Gastrocnemius medialis (tissue), 4 donors: ENCODE measurements at places on chromosomes 7 and 10.

GRCh38 chr10:82981137-82981723, 1106.2 kb downstream of the NRG3 start:
- no peak for DNase-seq

DNA sequence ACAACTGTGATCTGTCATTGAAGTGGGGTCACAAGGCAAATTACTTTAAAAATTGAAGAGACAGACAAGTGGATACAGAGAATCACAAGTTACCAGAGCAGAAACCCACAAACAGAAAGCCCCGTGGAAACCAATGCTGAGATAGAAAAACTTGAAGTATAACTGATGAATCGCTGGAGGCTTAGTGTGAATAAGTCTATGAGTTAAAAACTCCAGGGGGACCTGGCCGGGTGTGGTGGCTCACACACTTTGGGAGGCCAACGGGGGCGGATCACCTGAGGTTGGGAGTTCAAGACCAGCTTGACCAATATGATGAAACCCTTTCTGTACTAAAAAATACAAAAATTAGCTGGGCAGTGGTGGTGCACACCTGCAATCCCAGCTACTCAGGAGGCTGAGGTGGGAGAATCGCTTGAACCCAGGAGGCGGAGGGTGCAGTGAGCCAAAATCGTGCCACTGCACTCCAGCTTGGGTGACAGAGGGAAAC, 69.7 kb upstream of the ZNRF2 start:
- no peak for DNase-seq

- no peak for DNase-seq
Observed at GRCh38 chr7:50307368-50308032, 3.0 kb downstream of the IKZF1 start.

- no peak for DNase-seq
Observed at GRCh38 chr7:3371601-3372000, 70.5 kb downstream of the SDK1 start.

- DNase-seq = no peak
Observed at GRCh38 chr7:19648791-19649190, 60.0 kb downstream of the POLR1F start.

GRCh38 chr7:130009848-130010688, 41.1 kb downstream of the ZC3HC1 start:
- peak; percentile 54 for DNase-seq

DNA sequence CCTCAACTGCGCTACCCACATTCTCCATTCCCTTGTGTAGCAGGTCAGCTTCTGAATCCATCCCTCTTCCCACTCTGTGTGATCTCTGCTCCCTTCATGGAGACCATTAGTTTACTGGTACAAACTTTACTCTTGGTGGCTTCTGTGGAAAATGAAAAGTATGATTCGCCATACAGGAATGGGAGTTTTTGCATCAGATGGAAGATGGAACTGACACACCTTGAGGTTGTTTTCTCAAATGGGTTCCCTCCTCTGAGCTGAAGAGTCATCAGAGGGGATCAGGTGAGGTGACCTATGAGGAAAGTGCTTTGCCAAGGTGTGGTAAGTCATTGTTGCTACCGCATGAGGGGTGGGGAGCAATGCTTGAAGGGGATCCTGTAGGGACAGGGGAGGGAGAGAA, 266.8 kb downstream of the INHBA start:
- no peak for DNase-seq

GRCh38 chr7:19128856-19129255, 11.4 kb upstream of the TWIST1 start:
- DNase-seq = no peak

DNA sequence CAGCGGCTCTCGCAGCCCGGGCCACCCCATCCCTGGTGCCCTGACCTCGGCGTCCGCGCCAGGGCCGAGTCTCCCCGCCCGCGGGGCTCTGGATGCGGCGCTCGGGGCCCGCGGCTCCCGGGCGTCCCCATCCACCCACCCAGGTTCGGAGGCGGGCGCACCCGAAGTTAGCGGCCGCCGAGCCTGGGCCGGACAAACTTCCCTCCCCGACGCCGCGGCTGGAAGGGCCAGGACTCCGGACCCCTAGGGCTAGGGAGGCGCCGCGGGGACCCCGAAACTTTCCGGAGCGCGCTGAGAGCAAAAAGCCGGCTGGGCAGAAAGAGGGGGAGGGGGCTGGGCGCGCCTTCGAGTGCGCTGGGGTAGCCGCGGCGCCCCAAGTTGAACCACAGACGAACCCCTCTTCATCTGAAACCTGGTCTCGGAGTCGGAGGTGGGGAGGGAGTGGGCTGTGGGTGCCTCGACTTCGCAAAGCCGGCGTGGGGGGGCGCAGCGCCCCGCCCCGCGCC, 3.7 kb upstream of the ELFN1 start:
- peak; percentile 7 for DNase-seq

GRCh38 chr7:38391751-38392150, 118.3 kb upstream of the TARP start:
- no peak for DNase-seq

DNA sequence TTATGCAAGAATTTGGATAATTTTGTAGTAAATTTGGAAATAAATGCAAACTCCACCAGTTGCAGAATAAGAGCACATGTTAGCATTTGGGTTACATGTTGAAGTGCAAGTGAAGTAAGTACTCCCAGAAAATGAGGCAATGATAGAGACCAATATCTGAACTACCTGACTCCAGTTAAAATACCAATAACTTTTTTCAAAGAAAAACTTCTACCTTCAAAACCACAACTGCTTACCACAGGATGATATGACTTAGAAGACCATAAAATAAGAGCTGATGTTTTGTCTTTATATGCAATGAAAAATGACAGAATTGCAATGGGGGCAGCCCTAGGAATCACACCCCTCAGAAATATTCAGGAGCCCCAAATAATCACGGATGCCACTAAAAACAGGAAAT, 561.6 kb upstream of the TEX47 start:
- DNase-seq = no peak
